NCI-H1694 (cell line): ENCODE measurements at places on chromosomes 5 and 9.

- DNase-seq, result peak; percentile 7
Observed at GRCh38 chr5:137051161-137051560, 448.0 kb downstream of the SPOCK1 start.

DNA sequence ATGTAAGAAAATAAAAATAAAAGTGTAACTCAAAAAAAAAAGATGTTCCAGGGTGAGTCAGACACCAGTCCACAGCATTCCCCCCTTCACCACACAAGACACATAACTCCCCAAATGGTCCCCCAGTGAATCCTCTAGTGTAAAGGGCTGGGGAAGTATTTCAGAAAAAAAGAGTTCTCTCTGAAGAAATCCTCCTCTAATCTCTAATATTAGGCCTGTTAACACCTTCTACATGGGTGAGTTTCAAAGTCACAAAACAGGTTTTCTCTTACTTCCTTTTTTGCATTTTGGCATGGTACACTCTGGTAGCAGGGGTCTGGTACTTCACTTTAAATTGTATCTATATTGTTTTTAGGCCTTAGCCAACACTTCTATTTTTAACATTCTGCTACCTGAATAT lies 28.2 kb downstream of the RNF145 start:
- DNase-seq, result no peak

DNA sequence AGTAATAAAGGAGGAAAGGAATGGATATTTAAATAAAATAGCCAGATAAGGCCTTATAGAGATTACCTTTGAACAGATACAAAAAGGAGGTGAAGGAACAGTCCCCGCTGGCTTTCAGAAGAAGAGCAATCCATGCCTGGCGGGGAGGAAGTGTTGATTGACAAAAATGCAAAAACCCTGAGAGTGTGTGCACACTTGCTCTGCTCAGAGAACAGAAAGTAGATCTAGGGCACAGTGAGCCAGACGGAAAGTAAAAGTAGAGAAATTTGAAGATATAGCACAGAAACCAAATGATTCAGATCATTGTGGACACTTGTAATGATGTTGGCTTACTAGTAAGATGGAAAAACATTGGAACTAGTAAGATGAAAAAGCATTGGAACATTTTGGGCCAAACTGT lies 720.6 kb downstream of the PTPRD start:
- no peak for DNase-seq

GRCh38 chr9:107925749-107926297 lies 436.3 kb upstream of the KLF4 start:
- DNase-seq, result no peak

- peak; percentile 10 for DNase-seq
Observed at GRCh38 chr5:116395226-116395625, 179.4 kb downstream of the SEMA6A start.

- no peak for DNase-seq
Observed at GRCh38 chr5:138354387-138354786, 1.9 kb downstream of the KDM3B start.

- no peak for DNase-seq
Observed at GRCh38 chr5:17966640-17967402, 332.6 kb downstream of the TAF11L14 start.

GRCh38 chr5:21173036-21173435 lies 1185.0 kb upstream of the CDH18 start:
- DNase-seq, result no peak

GRCh38 chr5:114948363-114948762 lies 221.3 kb downstream of the TRIM36 start:
- DNase-seq, result no peak

DNA sequence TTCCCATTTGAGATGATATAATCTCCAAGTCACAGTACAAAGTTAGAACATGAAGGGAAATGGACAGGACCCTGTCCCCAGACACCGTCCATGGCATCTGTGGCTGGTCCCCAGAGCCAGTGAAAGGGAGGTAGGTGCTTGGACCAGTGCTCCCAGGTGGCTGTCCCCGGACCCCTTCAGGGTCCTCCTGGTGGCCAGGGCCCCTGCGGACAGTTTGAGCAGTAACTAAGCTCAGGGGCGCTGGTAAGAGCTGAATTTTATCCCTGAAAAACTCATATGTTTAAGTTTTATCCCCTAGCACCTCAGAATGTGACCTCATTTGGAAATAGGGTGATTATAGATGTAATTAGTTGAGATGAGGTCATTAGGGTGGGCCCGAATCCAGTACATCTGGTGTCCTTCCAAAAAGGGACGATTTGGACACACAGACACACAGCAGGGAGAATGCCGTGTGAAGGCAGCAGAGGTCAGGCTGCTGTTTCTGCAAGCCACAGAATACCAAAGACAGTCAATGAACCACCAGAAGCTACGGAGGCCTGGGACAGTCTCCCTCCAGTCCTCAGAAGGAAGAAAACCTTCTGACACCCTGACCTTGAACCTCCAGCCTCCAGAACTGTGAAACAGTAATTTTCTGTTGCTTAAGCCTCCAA lies 185.0 kb downstream of the ATPSCKMT start:
- DNase-seq, result no peak

GRCh38 chr9:112487008-112487798 lies 576 bp downstream of the KIAA1958 start:
- DNase-seq, result peak; percentile 18

DNA sequence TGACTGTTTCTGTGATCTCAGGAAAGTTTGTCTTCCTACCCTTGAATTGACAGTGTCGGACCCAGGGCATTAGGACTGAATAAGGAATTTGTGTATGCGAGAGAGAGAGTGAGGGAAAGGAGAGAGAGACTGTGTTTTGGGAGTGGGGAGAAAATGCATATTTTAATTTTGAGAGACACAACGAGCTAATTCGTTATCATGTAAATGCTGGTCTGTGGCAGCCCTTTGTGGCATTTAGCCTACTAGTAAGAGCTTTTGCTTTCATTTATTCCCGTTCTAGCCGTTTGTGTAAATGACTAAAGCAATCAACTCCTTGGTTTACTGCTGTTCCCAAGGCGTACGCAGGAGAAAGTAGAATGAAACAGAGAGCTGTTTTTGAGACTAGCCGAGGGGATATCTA lies 79.8 kb upstream of the MAMDC2 start:
- no peak for DNase-seq

DNA sequence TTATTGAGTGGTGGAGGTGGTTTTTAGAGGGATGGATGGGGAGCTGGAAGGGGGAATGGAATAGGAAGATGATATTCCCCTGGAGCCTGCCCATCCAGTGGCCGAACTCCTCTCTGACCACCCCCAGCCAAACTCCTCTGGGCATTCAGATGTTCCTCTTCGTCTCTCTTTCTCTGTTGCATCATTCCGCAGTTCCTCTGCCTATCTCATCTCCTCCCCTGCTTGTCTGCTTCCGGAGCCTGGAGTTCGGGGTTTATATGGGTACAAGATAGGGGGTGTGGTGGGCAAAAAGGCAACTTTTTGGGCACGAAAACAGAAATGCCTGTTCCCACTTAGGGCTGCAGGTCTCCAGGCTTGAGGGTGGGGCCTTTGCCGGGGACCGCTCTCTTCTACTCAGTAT lies 12.2 kb upstream of the CDK5RAP2 start:
- no peak for DNase-seq

DNA sequence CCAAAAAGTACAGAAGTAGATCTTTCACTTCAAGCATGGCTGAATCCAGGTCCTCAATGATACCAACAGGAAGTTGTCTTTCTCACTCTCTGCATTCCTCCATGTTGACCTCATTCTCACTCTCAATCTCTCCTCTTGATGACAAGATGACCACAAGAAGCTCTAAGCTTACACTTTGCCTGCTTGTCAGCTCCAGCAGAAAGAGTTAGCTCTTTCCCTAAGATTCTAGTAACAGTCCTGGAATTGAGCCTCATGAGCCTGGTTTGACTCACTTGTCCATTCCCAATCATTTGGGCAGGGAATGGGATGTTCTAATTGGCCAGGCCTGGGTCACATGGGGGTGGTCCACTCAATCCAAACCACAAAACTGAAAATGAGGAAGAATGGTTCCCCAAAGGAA lies 3.3 kb upstream of the CLTA start:
- DNase-seq, result no peak

GRCh38 chr5:134659456-134659855 lies 10.9 kb downstream of the SEC24A start:
- no peak for DNase-seq

DNA sequence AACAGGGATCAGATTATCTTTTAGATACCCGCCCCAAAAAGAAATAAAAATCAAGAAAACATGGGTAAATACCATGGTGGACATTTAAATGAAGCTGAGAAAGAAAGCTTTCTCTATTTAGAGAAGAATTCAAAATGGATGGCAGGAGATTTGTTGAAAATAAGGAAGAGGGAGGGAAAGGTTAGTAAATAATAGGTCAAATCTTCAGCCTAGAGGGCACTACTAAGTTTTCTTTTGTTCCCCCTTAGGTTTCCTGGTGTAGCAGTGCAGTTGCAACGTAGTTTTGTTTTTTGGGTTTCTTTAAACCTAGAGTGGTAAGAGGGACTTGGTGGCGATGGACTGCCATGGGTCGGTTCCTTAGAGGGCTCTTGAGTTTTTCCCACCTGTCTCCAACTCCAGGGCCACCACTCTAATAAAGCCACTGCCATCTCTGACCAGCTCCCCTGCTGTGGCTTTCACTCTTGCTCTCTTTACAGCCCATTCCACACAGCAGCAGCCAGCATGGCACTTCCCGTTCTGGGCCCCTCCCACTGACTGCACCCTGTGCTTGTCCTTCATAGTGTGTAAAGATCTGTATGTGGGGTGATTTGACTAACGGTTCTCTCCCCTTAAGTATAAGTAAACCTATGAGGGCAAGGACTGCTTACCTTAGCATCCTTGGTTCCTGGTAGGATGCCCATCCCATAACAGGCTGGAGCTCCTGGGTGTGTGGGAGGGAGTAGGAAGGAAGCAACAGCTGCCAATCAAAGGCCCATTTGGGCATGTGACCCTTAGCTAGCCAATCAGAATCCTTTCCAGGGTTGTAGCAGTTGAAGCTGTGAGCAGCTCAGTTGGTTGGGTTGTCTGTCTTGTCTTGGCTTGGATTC lies 118.3 kb downstream of the SLC1A3 start:
- DNase-seq, result no peak
